ENCODE measurements at places on chromosomes 4 and X.

GRCh38 chrX:24231641-24232179 lies 82.2 kb downstream of the SUPT20HL2 start:
- no peak for DNase-seq

DNA sequence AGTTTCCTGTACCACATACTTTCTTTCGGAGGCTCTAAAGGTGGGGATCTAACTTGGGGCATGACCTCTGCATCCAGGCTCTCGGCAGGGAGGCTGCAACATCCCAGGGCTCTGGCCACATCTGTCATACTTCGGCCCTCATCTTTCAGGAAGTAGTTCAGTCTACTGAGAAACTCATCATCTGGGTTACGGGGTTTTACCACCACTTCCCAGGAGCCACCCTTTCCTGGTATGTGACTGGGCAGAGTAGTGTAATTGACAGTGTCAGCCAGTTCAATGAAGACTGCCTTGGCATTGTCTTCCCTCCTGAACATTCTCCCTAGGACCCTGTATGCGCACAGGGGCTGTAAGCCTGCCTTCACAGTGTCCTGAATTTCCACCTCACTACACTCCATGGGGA lies 2.8 kb downstream of the PNMA5 start:
- DNase-seq, result no peak

GRCh38 chrX:54494989-54495813 lies 833 bp downstream of the FGD1 start:
- peak; percentile 56 for DNase-seq

DNA sequence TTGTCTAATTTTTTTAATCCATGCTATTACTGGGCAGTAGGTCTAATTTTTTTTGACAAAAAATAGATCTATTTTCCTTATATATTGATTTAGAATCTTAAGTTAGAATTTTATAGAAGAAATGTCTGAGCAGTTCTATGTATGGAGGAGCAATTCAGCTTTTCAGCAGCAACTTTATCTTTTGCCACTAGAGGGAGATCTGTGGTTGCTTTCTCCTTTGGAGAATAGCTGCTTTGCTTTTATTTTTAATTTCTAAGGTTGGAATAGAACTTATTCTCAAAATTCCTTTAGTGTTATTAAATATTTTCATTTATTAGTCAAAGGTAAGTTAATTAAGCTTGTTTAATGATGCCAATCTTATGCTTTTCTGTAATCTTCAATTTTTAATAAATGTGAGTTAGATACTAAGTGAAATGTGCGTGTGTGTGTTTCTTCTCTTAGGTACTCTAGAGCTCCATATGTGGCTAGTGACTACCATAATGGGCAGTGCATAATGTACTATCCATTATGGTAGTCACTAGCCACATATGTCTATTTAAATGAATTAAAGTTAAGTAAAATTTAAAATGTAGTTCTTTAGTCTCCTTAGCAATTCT lies 29.3 kb downstream of the FAM199X start:
- peak; percentile 54 for DNase-seq

- DNase-seq, result no peak
Observed at GRCh38 chr4:77619408-77619807, 13.8 kb downstream of the CXCL13 start.

DNA sequence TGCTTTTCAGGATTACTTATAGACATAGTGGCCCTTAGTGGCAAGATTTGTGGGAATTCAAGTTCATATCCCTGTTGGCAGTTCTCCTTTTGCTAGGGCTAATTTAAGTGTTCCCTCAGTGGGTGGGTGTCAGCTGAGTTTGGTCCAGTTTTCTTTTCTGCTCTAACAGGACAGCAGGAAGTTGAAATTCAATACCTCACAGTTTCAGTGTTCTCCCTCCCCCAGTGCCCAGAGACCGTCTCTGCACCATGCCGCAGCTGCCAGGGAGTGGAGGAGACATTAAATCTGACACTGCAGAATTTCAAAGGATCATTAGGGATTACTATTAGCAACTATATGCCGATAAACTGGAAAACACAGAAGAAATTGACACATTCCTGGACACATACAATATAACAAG lies 50.7 kb downstream of the UBE2NL start:
- no peak for DNase-seq

DNA sequence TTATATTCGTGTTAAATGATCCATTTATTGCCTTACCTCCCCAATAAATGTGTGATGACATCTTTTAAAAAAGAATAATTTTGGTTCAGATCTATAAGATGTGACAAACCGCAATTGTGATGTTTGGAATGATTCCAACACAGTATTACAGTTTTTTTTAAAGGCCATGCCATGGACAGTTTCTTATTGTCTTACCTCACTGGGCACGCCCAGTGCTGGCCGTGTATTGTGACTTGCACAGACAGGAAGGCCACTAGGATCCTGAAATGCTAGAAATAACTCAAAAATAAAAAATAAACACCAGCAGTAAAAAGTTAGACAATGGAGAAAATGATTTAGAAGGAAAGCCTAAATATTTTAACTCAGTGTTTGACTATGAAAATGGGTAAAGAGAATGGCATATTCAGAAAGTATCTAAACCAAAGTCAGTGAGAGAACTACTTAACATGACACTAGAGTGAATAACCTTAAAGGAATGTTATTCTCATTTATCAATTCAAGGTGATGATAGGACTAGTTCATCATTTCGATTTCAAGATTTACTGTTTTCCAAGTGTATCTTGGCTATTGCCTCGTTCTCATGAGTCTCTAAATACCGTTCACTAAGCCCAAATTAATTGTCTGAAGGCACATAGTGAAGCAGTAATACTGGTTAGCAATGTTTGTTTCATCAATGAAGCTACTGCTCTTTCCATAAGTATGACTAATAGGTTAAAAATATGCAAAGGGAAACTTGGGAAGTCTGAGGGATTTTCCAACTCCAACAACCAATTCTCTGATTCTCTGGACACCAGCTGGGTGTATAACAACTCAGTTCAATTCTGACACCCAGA lies 46.1 kb upstream of the VEGFC start:
- peak; percentile 61 for DNase-seq

GRCh38 chr4:38870098-38870808 lies 2.6 kb downstream of the FAM114A1 start:
- DNase-seq, result no peak

- no peak for DNase-seq
Observed at GRCh38 chr4:86896596-86896995, 4.4 kb upstream of the C4orf36 start.

GRCh38 chr4:123471655-123472369 lies 75.2 kb downstream of the SPRY1 start:
- DNase-seq, result no peak

DNA sequence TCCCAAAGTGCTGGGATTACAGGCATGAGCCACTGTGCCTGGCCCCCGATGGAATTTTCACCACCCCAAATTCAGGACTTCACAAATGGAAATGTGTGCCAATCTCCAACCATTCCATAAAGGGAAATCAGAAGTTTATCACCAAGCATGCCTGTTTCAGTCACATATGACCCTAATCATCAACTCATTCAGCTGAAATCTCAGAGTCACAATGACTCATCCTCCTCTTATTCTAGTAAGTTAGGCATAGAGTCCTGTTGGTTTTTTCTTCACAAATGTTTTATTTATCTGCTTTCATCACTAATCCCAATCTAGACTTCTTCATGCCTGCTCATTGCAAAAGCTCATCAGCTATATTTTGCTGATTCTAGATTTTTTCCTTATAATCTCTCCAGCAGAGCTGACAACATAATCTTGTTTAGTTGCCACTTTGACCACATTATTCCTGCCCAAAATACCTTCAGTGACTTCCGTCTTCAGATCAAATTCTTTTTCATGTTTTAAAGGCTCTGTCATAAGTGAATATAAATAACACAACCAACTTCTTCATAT lies 83.3 kb downstream of the SLC7A11 start:
- DNase-seq, result peak; percentile 59

- DNase-seq, result no peak
Observed at GRCh38 chr4:130636486-130636885, 1540.5 kb downstream of the C4orf33 start.

DNA sequence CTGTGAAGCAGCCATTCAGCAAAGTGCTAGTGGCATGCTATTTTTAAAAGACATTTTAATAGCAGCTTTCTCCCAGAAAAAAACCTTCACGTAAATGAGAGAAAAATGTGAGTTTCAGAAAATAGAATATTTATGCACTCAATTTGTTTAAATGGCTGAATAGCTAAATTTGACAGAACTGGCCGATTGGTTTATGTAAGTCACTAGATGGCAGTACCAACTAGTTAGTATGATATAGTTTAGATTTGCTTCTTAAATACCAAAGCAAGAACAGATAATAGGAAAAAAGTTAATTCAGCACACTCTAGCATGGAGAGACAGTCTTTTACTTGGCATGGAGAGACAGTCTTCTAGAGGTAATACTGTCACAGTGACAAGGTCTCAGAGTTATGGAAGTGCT lies 250.1 kb downstream of the SNCA start:
- DNase-seq, result peak; percentile 14

GRCh38 chrX:73076838-73077237 lies 2.5 kb downstream of the PABPC1L2A start:
- no peak for DNase-seq

GRCh38 chr4:79225360-79225759 lies 100.5 kb downstream of the NAA11 start:
- no peak for DNase-seq

DNA sequence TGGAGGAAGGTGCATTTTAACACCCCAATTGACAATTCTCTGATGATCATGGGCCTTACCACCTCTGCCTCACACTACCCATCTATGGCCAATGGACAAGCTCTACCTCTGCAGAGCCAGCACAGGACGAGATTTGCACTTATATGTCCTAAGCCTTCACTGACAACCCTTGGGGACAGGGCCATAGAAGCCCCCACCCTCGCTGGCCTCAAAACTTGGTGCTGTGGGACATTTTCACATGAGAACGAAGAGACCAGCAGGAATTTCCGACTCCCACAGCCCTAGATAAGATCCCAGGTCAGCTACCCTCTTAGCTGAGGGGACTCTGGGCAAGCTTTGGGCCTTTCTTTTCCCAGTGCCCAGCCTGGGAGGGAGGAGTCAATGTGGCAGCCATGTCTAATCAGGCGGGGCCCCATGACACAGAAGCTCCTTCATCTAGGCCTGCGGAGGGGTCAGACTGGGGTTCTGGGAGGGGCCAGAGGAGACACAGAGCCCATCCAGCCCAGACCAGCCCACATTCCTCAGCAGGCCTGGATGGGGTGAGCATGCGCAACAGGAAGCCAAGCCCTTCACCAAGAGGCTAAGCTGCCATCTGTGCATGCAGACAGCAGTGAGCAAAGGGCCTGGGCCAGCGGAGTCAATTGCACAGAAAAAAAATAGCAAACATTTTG lies 12.1 kb downstream of the PJA1 start:
- DNase-seq, result no peak

DNA sequence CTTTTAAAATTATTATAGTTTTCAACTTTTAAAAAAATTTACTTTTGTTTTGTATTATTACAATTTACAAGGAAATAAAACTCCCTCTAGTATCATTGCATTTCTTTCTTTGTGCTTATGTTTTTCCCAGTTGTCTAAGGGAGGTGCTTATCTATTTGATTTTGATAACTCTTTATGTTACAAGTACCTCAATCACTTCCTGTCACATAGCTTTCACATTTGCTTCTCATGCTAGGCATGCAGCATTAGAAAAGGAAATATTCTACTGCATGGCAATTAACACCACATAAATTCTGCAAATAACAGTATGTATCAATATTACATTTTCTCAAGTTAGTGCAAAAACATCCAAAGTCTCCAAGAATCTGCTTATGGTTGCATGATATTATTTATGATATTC lies 180.3 kb upstream of the HS3ST1 start:
- no peak for DNase-seq

DNA sequence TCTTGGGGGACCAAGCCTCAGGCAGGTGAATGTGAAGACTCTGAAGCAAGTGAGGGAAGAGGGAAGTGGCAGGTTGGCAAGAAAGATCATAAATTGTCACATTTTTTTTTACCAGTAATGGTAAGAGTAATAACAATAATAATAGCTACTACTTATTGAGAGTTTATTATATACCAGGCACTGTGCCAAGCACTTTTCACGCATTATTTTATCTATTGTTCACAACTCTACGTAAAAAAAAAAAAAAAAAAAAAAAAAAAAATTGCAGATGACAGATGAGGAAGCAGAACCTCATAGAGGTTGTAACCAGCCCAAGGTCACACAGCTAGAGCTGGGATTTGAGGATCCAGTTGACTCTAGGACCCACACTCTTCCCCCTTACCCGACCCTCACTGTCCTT lies 40.9 kb downstream of the TSC22D3 start:
- no peak for DNase-seq

DNA sequence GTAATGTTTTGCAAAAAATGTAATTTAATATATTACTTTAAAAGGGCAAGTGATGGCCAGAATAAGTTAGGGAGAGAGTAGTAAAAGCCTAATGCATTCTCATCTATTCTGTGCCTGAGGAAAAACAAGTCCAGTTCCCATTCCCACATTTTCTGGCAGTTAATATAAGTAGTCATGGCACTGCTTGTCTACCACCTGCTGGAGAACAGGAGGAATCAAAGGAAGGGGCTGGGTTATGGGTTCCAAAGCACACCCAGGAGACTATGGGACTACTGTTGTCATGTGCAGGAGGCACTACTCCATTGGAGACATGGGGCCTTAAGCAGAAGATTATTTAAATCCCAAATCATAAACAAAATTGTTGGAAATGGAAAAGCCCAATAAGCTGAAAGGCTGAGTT lies 2618.6 kb downstream of the ARAP2 start:
- no peak for DNase-seq

DNA sequence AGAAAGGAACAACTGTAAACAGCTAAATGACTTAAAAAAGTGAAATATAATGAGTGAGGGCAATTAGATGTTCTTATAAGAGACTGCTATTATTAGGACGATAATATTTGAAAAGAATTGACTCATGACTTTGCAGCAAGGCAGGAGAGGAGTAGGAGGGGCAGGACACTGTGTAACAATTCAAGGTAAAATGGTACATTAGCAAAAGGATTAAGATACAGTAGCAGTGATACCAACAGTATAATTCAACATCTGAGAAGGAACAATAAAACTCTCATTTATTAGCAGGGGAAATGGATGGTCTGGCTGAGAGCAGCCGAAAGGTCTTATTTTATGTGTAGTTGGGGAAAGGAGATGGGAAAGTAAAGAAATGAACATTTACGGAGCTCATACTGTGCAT lies 315.5 kb upstream of the BOD1L1 start:
- DNase-seq, result no peak

GRCh38 chrX:112819008-112819640 lies 21.5 kb downstream of the AMOT start:
- peak; percentile 80 for DNase-seq

Data from astrocyte of the hippocampus (primary cell).